Heart right ventricle (tissue), 16 donors: ENCODE measurements at places on chromosomes 12 and 14. TPM values are rescaled to one million over a fixed set of nuclear protein-coding genes. Genes with fewer than 3 reads are reported as not detected.

ETV6 gene
- total RNA-seq = 17.0 TPM

SERPINA1 gene
- total RNA-seq = 3.0 TPM

DNA sequence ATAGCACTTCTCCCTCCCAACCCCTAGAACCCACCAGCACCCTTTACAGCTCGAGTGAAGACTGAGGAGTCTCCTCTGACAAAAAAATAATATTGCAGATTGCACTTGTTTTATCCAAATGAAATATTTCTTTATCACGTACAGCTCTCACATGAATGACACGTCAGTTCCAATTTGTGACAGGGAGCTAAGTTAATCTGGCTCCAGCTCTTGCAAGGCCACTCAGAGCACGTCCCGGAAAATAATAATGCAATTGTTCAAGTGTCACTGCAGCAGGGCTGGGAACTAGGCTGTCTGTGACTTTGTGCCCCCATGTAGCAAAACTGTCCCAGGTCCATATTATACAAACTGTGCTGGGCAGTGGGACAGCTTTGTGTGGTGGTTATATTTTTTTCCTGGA lies 539.6 kb downstream of the VRK1 start:
- DNase-seq = no peak

DNA sequence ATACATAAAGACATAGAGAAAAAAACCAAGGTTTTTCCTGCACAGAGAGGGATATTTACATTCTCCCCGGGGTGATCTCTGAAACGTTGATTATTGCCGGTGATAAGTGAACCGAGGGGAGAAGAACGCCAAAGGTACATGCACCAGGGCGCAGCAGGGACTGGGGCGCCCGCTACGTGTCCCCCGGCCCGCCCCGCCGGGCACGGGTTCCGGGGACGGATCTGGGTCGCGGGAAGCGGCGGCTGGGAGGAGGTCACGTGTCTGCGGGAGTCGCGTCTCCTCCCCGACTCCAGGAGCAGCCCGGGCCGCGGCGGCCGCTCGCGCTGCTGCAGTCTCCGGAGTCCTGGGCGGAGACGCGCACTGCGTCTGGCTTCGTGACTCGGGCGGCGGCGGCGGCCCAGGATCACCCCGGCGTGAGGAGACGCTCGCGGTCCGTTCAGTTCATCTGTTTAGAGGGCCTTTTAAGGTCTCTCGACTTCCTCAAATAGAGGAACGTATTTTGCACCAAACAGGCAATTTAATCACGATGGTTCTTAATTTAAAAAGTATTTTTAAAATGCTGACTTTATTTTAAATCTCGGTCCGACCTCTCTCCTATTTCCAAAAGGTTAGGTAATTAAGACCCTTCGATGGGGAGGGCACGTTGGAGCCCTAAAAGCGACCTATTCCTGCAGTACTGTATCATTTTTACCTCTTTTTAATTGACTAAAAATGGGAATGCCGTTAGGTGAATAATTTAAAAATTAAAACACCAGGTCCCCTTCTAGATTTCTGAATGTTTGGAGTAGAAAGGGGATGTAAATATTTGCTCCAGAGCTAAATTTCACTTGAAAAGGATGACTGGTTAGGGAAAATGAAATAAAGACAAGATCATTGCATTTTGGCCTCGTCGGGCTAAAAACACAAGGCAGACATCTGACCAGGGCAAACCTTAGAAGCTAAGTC lies 1.8 kb upstream of the BHLHE41 start:
- peak; percentile 87 for DNase-seq

DNA sequence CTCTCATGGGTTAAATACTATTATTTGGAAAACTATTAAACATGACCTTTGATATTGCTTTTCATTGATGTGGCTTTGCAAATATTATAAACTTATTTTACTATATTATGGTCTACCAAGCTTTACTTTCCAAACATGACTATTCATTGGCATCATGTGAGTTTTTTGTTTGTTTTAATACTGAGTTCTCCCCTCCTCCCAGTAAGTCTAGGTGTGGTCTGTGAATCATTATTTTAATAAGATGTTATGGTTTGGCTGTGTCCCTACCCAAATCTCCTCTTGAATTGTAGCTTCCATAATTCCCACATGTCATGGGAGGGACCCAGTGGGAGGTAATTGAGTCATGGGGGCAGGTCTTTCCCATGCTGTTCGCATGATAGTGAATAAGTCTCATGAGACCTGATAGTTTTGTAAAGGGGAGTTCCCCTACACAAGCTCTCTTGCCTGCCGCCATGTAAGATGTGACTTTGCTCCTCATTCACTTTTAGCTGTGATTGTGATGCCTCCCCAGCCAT lies 80.0 kb downstream of the BORCS5 start:
- DNase-seq = no peak

GRCh38 chr12:58607805-58608204 lies 312.5 kb downstream of the LRIG3 start:
- no peak for DNase-seq

DNA sequence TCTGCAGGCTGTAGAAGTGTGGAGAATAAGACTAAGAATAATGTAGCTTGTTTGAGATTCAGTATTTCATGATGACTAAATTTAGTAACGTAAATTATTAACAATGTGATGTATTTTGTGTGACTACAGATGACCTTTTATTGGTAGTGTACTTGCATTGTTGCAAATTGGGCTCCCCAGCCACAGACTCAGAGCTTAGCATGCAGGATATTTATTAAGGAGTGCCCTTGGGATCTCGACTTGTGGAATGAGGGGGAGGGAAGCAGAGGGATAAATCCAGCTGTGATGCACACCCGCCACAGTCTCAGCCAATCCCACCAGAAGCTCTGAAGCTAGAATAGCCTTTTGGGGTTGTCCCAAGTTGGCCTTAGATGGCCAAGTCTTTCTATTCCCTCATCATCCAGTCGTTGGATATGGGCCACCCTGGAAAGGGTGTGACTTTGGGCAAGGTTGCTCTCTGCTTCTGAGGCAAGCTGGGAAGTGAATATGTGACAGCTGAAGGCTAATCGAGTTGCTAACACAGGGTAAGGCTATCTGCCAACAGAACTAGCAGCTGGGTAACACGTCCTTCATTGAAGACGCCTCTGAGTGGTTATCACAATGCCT lies 42.1 kb upstream of the USP44 start:
- DNase-seq = peak; percentile 86

- no peak for DNase-seq
Measured at GRCh38 chr12:45794422-45794821, 64.9 kb downstream of the ARID2 start.

KRT71 gene
- not detected for total RNA-seq

DNA sequence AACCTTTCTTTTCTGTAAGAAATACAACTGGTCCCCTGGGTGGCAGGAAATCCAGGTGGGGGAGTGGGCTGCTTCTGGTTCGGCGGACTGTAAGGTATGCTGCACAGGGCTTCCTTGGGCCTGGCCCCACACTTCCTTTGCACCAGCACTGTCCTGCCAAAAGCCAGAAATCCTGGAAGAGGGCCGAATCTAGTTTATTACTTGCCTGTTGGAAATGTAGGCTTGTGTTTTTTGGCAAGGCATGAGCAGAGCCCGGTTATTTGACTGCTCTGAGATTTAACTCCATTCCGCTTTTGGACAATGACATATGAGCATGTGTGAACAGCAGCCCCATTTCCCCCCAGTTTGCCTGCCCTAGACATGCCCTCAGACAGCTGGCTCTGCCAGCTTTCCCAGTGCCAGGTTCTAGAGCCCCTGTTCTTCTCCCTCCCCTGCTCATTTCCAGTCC lies 86.6 kb downstream of the BORCS5 start:
- peak; percentile 26 for DNase-seq

DNA sequence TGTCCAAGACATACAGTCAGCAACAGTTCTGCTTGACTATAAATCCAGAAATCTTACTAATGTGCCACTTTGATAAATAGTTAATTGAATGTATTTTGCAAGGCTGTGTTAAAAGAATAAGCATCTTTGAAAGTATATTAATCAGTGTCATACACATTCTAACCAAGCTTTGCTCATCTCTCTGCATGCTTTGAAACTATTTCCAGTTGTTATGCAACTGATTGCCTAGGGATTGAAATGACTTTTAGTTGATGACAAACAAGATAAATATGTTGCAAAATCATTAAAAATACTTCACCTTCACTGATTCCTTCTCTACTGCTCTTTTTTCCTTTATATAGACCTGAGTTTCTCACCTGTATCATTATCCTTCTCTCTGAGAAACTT lies 91.3 kb downstream of the AEBP2 start:
- no peak for DNase-seq

DNA sequence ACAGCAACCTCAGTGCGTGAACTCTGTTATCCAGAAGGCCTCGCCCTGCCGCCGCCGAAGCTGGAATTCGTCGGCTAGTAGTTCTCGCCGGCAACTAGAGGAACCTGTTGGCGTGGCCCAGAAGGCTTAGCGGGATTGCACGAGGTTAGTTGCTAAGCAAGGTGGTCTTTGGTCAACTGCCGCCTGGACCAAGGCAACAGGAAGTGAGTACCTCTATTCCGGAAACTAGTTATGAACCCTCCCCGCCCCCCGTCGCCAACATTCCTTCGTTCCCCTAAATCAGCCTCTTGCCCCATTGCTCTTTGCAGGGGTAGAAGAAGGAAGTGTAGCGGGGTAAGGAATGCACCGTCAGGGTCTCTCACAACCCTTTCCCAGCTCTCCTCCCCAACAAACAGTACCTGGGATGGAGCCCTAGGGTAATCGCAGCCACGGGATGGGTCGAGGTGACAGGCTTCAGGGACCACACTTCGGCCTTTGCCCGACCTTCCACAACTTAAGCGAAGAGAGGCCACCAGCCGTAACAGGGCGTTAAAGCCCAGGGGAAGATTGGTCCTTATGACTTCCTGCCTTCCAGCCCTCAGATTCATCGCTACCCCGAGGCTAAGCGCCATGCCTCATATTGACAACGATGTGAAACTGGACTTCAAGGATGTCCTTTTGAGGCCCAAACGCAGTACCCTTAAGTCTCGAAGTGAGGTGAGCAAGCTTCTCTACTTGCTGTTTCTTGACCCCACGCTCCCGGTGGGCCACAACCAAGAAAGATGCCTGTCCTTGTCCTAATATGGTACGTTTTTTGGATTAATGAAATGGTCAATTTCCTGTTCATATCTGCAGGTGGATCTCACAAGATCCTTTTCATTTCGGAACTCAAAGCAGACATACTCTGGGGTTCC lies at the start of gene GMPR2:
Gene GMPR2, plus strand, starts transcription at position 285 of the 893 bp plus-strand sequence. Its CDS starts 325 bp downstream, at position 610.
- no peak for DNase-seq

- no peak for DNase-seq
Measured at GRCh38 chr12:90207799-90208198, 499.2 kb upstream of the ATP2B1 start.

DAD1 gene
- total RNA-seq = 159 TPM

GRCh38 chr12:46891306-46891705 lies 65.5 kb upstream of the SLC38A4 start:
- DNase-seq = no peak

LAG3 gene
- total RNA-seq = 0.17 TPM

DNA sequence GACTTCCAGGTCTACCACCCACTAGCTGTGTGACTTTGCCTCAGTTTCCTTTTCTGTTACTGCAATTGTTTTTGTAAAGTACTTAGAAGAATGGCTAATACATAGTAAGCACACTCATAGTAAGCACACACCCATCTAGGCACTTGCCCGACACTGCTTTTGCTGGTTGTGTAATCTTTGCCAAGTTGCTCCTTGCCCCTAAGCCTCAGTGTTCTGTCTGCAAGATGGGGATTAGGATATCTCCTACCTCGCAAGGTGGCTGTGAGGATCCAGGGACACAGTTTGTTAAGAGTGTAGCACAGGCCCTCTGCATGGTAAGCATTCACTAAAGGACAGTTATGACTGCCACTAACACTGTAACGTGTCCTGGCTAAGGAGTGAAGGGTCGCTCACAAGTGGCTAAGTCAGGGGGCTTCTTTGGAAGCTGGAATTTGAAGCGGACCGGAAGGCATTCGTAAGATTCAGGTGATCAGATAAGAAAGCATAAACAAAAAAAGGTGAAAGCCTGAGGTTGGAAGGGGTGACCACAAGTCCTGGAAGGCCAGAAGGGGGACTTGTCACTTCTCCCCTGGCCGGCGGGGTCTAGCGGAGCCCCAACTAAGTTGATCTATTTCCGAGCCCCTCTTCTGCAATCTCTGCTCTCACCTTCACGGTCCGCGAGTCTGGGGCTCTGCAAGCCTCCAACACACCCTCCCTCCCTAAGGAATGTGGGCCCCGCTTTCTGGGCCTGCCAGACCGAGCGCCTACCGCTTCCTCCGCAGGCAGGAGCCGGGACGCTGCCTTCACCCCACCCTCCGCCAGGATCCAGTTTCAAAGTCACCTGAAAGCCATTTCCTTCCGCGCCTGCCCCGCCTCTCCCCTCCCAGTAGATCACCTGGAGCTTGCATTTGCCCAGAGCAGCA lies 1.5 kb upstream of the PLEKHG3 start:
- DNase-seq = no peak

GRCh38 chr12:49288412-49288853 lies 6.5 kb upstream of the PRPH start:
- no peak for DNase-seq

AVPR1A gene
- total RNA-seq = 1.3 TPM

- DNase-seq = no peak
Measured at GRCh38 chr14:75312341-75312740, 33.7 kb downstream of the FOS start.

- no peak for DNase-seq
Measured at GRCh38 chr12:24462946-24463345, 486.0 kb downstream of the BCAT1 start.

GRCh38 chr12:57195611-57196371 lies 20.8 kb upstream of the NXPH4 start:
- DNase-seq = no peak
